ENCODE measurements at places on chromosomes 3 and 15. TPM values are rescaled to one million over a fixed set of nuclear protein-coding genes. Genes with fewer than 3 reads are reported as not detected.
A peak's percentile ranks its signal among the peaks of the same experiment; 100 is the strongest.

DNA sequence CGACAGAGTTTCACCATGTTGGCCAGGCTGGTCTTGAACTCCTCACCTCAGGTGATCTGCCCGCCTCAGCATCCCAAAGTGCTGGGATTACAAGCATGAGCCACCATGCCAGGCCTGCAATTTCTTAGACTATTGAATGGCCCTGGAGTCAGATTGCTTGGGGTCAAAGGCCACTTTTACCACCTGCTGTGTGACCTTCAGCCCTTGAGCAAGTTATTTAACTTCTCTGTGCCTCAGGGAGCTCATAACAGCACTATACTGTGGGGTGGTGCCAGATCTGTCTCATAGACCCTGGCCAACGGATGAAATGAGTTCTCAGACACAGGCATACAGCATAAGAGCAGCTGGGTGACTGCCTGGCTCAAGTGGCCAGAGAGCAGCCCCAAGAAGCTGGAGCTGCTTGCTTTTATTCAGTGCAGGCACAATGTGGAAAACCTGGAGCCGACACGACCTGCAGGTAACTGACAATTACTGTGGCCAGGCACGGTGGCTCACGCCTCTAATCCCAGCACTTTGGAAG is 44.9 kb upstream of the FURIN start:
- no peaks in the 10 kb centered on the region for H3K36me3 ChIP-seq
- no peak for DNase-seq
- H3K4me3 ChIP-seq, result no peak overlapping the region
- no peak overlapping the region for H3K27ac ChIP-seq

DNA sequence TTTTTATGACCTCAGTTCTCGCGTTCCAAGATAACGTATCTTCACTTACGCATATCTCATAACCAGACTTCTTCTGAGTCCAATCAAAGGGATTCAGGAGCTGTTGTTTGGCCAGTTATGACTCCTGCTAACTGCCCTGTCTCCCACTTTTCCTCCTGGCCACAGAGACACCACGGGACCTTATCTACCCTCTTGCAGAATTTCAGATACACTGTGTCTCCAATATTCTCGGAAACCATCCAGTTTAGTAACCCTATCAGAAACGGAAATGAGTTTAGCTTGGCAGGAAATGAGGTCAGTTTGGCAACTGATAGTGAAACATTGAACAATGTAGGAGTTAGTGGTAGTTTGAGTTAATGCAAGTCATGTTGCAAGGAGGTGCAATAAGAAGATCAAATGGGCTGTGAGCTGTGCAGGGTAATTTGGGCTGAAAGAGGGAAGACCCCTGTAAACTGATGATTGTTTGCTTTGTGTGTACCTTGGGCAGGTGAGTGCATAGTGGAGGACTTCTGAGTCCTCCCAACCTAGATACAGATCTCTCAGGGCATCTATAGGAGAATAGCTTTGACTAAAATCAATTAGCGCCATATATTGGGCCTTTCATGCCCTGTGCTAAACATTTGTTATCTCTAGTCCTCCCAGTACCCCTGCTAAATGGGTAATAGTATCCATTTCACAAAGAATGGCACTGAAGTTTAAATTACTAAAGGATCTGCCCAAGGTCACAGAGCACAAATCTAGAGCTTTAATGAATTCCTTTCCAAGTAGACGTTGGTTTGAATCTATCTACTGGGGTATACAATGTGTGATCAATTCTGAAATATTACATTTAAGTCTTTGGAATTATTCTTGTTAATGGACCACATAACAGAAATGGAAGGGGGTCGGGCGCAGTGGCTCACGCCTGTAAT is 41.3 kb upstream of the PIK3CB start:
- H3K4me3 ChIP-seq, result no peak overlapping the region
- DNase-seq, result no peak
- H3K4me1 ChIP-seq, result peaks cover 37% of the 10 kb centered on the region
- no peaks in the 10 kb centered on the region for H3K27me3 ChIP-seq

GRCh38 chr15:57415602-57416001 is 39.3 kb downstream of the CGNL1 start:
- no peaks in the 10 kb centered on the region for H3K27me3 ChIP-seq
- no peak overlapping the region for H3K4me3 ChIP-seq
- H3K27ac ChIP-seq, result no peak overlapping the region

The DUOXA2 gene
- not detected for total RNA-seq

The KCNAB1 gene
- not detected for total RNA-seq

DNA sequence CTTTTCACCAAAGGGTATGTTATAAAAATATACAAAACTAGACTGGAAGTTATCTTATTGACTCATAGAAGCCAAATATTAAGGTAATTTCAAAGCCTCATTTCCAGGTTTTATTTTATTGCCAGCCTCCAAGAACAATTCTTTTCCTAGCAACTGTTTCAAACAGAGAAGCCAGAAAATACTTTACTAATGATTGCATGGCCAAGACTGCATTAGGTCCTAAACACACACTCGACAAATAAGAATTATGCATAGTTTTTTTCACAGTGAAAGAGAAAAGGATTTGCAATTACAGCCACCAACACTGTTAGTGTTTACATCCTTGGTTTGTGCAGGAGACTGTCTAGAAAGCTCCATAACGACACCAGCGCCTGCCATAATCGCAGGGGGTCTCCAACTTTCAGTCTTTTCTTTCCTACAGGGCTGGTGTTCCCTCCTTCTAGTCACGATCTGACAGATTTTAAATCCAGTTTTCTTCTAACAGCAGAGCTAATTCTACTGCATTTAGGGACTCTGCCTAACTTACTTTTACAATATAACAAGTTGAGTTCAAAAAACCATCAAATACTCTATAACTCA is 58.1 kb downstream of the CLASP2 start:
- peak overlapping the region; percentile 47 for H3K4me3 ChIP-seq
- no peaks in the 10 kb centered on the region for H3K27me3 ChIP-seq
- no peak for DNase-seq
- H3K4me1 ChIP-seq, result peaks cover 16% of the 10 kb centered on the region
- no peaks in the 10 kb centered on the region for H3K36me3 ChIP-seq

DNA sequence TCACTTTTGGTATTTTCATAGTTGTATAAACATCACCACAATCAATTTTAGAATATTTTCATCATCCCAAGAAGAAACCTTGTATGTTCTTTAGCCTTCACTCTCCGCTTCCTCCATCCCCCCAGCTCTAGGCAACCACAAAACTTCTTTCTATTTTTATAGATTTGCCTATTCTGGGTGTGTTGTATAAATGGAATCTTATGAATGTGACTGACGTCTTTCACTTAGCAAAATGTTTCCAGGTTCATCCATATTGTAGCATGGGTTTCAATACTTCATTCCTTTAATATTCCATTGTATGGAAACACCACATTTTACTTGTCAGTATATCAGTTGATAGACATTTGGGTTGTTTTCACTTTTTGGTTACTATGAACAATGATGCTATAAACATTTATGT is 335.8 kb upstream of the GOLIM4 start:
- no peak for DNase-seq
- H3K27me3 ChIP-seq, result no peaks in the 10 kb centered on the region

The POTEB2 gene
- total RNA-seq, result not detected

The OR5K1 gene
- not detected for total RNA-seq

GRCh38 chr3:50521572-50521971 is 18.1 kb upstream of the CACNA2D2 start:
- H3K27me3 ChIP-seq, result peaks cover 26% of the 10 kb centered on the region
- H3K27ac ChIP-seq, result no peak overlapping the region
- DNase-seq, result no peak
- no peak overlapping the region for H3K4me3 ChIP-seq
- H3K36me3 ChIP-seq, result no peaks in the 10 kb centered on the region
- H3K4me1 ChIP-seq, result peaks cover 5% of the 10 kb centered on the region

The CLDN18 gene
- not detected for total RNA-seq
